NCI-H2081 treated with DMSO at 0.1 percent for 48 hours (cell line): ENCODE measurements at places on chromosomes 16 and 17.

DNA sequence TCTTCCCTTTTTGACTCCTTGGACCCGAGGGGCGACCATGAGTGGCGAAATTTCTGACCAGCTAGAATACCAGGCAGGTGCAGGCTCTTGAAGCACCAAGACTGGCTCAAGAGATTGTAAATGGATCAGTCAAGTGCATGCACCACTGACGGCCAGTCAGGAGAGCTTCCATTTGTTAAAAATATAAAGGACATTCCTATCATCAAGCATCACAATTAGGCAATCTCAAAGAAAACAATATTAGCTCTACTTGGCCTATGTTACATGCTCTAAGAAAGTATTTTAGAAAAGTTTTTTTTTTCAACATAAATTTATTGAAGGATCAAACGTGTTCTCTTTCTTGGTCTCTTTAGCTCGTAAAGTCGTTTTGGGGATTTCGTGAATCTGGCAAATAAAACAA, 1.5 kb upstream of the PRKCA start:
- no peak for DNase-seq

DNA sequence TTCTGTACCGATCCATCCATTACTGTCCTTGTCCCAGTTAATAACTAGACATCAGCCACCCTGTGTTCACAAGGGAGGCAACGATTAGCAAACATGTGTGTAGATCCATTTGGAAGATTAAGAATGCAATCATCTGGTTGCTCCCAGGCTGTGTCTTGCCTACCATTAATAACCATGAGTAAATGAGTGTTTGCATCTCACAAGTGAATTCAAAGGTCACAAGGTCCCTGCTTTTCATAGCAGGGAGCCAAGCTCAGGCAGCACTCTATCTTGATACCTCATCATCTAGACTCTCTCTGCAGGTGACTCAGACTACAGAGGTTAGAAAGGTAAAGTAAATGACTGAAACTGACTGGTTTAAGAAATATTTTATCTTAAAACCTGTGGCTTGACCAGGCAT, 25.3 kb downstream of the VWA3A start:
- no peak for DNase-seq

- no peak for DNase-seq
Observed at GRCh38 chr16:81283044-81283443, 31.7 kb upstream of the GAN start.

- DNase-seq, result no peak
Observed at GRCh38 chr17:60525328-60525684, 736 bp downstream of the APPBP2 start.

- DNase-seq, result no peak
Observed at GRCh38 chr16:57190136-57190535, 4.0 kb downstream of the RSPRY1 start.

DNA sequence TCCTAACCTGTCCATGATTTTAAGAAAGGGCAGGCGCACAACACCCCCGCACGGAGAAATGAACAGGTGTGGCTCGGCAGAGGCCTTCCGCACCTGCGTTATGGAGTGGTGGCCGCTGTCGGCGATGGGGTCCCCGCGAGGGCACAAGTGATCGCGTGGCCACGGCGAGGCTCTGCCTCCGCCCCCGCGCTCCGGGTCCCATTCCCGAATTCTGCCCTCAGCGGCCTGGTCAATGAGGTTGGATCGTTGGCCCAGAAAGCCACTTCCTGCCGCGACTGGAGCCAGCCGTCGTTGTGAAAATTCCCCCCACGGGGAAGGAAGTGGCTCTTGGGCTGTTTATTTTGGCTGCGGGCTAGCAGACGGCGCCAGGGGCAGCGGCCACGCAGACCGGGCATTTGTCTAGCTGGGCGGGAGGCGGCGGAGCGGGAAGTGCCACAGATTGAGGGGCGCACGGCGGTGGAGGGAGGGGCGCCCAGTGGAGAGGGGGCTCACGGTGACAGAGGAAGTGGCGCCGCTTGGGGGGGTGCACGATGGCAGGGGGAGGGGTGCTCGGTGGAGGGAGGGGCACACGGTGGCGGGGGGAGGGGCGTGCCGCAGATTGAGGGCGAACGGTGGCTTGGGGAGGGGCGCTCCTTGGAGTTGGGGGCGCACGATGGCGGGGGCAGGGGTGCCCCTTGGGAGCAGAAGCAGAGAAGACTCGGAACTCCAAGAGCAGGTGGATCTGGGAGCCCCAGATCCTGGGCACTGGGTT, 25.0 kb downstream of the MRC2 start:
- no peak for DNase-seq

- DNase-seq, result no peak
Observed at GRCh38 chr16:12559714-12560113, 244.0 kb downstream of the CPPED1 start.
